ENCODE measurements at places on chromosomes 12 and 14.

GRCh38 chr12:110591451-110592051 is 8.4 kb upstream of the PPTC7 start:
- no peak for DNase-seq

DNA sequence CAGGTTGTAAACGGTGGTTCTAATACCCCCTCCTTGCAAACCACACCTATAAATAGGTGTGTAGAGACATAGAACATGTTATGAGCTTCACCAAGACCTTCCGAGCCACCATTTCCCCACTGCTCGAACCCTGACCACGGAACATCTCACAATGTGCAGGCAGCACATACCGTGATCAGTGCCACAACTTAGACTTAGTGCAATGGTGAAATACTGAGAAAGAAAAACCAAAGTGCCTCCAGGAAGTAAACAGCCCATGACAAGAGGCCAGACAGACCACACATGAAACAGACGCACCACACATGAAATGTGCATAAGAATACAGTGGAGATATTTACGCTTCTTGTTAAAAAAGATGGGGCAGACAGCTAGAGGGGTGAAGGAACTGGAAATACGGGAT is 166.9 kb upstream of the CCND2 start:
- DNase-seq = no peak

GRCh38 chr12:47394070-47394469 is 311.8 kb downstream of the RPAP3 start:
- no peak for DNase-seq

- DNase-seq = no peak
Observed at GRCh38 chr14:73325630-73326299, 88.5 kb downstream of the PAPLN start.

GRCh38 chr12:1184402-1184801 is 193.4 kb downstream of the ERC1 start:
- no peak for DNase-seq
